ENCODE measurements at places on chromosomes 5 and 9. TPM values are rescaled to one million over a fixed set of nuclear protein-coding genes. Genes with fewer than 3 reads are reported as not detected.

PCDHA1 gene
- not detected for total RNA-seq

GPR150 gene
- total RNA-seq = 1.2 TPM

IL17B gene
- not detected for total RNA-seq

PCDHGB5 gene
- total RNA-seq = 0.61 TPM

GHR gene
- total RNA-seq = not detected

PIP5KL1 gene
- total RNA-seq = 2.1 TPM

THBS4 gene
- 0.31 TPM for total RNA-seq

DNAH5 gene
- total RNA-seq = not detected

MED22 gene
- 41.5 TPM for total RNA-seq

C1QTNF3 gene
- 5.5 TPM for total RNA-seq

KIAA0825 gene
- total RNA-seq = 3.2 TPM

DOCK2 gene
- 345 TPM for total RNA-seq

KCNIP1 gene
- total RNA-seq = not detected

ECSCR gene
- total RNA-seq = not detected

GRM6 gene
- not detected for total RNA-seq

SLC34A3 gene
- total RNA-seq = not detected

C5orf58 gene
- not detected for total RNA-seq

C9orf153 gene
- total RNA-seq = 0.93 TPM

NOXA1 gene
- total RNA-seq = 10.4 TPM

TMC1 gene
- not detected for total RNA-seq

EQTN gene
- not detected for total RNA-seq

PPP2R2B gene
- 1.1 TPM for total RNA-seq

LCN9 gene
- total RNA-seq = not detected

NKD2 gene
- not detected for total RNA-seq

DCANP1 gene
- 0.59 TPM for total RNA-seq

KIF20A gene
- total RNA-seq = not detected

GPR21 gene
- total RNA-seq = 1.8 TPM

KIAA1191 gene
- total RNA-seq = 76.1 TPM

FST gene
- total RNA-seq = 1.1 TPM

CTNND2 gene
- not detected for total RNA-seq

TLR4 gene
- 0.10 TPM for total RNA-seq

IFNB1 gene
- total RNA-seq = not detected

CLIC3 gene
- total RNA-seq = 13.0 TPM

DOCK8 gene
- total RNA-seq = 162 TPM

CLPTM1L gene
- 104 TPM for total RNA-seq

ZBTB5 gene
- total RNA-seq = 16.8 TPM

PITX1 gene
- total RNA-seq = not detected

GLT6D1 gene
- not detected for total RNA-seq

PRRX2 gene
- total RNA-seq = not detected

SLC6A19 gene
- total RNA-seq = not detected

FGF1 gene
- not detected for total RNA-seq

SFXN1 gene
- total RNA-seq = 177 TPM

Data from naive thymus-derived CD4-positive, alpha-beta T cell (primary cell).